ENCODE measurements at places on chromosomes 3 and 15. TPM values are rescaled to one million over a fixed set of nuclear protein-coding genes. Genes with fewer than 3 reads are reported as not detected.

GRCh38 chr3:46660543-46661523 is 32.6 kb downstream of the ALS2CL start:
- DNase-seq = peak; percentile 32

Gene PIERCE2
- total RNA-seq = 2.8 TPM

DNA sequence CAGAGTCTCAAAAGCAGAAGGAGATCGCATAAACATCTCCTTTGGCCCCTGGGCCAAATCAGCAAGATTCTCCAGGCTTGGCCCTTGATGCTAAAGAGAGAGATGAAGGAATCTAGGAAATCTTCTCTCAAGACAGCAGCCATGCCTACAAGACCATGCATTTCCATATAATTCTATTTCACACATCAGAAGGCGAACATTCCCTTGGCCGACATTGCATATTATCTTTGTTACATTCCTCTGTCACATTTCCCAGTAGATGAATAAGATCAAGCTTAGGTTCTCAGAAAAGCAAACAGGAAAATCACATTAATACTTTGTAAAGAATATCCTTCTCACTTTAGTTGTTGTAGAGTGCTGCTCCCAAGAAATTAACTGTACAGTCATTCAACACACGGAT is 21.3 kb downstream of the GASK1A start:
- no peak for DNase-seq

Gene PARP15
- not detected for total RNA-seq

Gene PPP2R3A
- 36.6 TPM for total RNA-seq
